ENCODE measurements at places on chromosomes 7 and 10.

GRCh38 chr10:14163377-14164086 lies 167.2 kb downstream of the FRMD4A start:
- DNase-seq = no peak

DNA sequence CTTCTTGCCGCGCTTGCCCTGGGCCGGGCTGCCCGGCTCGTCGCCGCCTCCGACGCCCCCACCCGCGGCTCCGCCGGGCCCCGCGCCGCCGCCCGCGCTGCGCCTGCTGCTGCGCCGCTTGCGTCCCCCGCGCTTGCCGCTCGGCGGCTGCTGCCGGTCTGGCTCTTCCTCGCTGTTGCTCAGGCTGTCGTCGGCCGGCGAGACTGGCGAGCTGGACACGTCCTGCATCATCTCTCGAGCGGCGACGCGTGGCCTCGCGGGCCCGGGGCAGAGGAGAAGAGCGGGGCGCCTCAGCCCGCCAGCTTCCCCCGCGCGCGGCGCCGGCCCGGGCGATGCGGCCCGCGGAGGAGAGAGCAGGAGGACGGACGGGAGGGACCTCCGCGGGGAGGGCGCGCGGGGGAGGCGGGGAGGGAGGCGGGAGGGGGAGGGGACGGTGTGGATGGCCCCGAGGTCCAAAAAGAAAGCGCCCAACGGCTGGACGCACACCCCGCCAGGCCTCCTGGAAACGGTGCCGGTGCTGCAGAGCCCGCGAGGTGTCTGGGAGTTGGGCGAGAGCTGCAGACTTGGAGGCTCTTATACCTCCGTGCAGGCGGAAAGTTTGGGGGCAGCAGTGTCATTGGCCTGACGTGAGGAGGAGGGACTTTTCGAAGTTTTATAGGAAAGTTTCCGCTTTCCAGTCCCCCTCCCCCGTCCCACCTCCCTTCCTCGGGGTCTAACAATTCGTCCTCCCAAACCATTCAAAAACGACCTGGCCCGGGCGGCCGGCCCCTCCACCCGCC lies at the start of gene TWIST1:
Gene TWIST1 (minus strand): TSS at position 546 of the 779 bp plus-strand sequence. CDS start 315 bp downstream, at position 231.
- no peak for DNase-seq

- DNase-seq = no peak
Measured at GRCh38 chr7:49389871-49390479, 383.5 kb upstream of the VWC2 start.

- DNase-seq = no peak
Measured at GRCh38 chr10:13695588-13695987, 108.8 kb downstream of the PRPF18 start.

- DNase-seq = no peak
Measured at GRCh38 chr10:10872035-10872673, 145.5 kb upstream of the CELF2 start.

DNA sequence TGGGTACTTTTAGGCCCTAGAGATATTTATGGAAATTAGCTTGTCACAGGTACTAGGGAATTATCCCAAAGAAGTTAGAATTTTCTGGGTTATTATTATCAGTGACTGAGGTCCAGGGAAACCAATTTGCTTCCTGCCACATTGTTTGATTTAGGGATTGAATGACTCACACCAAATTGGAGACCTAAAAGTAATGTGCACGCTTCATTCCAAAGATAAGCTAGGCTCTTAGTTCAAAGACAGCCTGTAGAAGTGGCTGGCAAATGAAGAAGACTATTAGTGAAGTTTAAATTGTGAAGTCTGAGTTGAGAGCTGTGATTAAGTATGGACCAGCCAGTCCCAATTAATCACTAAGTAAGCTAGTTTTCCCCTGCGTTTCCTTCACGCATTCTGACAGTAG lies 188.1 kb upstream of the MYO3A start:
- no peak for DNase-seq

- DNase-seq = no peak
Measured at GRCh38 chr7:67413670-67414069, 417.0 kb downstream of the TYW1 start.

- no peak for DNase-seq
Measured at GRCh38 chr7:157422279-157422678, 85.5 kb downstream of the DNAJB6 start.

DNA sequence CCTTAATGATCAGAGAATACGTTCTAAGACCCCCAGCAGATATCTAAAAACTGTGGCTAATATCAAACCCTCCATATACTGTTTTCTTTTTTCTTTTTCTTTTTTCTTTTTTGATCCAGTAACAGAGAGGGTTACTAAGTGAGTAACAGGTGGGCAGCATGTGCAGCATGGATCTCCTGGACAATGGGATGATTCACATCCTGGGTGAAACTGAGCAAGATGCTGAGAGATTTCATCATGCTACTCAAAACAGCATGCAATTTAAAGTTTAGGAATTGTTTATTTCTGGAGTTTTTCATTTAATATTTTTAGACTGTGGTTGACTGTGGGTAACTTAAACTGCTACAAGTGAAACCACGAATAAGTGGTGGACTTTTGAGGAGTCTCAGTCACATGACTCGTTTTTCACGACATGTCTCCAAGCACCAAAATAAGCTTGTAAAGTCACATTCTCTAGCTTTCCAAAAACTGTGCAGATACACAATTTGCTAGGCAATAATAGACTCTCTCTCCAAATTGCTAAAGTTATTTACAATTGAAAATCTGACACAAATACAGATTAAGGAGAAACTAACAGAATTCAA lies 716.2 kb downstream of the NXPH1 start:
- DNase-seq = no peak

DNA sequence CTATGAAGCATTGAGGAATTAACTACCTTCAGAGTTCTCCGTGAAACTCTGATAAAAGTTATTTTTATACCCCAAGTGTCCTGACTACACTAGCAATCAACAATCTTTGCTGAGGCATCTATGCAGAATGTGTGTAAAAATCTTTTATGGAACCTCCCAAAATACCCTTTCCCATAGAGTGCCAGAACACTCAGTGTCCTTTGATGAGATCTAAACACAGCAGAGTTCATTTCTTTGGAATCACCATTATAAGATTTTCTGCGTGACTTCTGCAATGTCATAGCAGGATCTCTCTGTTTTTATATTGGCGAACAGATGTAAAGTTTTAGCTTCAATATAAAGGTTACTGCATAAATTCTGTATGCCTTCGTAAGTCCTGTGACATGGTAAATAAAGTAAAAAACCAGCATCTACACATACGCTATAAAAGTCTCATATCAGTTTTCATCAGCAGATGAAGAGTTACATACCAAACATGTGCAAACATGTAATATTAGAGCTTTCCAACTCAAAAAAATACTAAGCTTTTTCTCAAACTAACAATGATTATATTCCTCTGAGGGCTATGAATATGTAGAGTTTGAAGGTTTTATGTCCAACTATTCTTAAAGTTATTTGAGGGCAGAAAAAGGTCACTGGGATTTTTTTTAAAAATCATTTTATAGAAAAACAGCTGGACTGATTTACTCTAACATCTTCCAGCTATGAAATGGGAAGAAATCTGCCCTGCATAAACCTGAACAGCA lies 67.2 kb downstream of the SKIDA1 start:
- no peak for DNase-seq

DNA sequence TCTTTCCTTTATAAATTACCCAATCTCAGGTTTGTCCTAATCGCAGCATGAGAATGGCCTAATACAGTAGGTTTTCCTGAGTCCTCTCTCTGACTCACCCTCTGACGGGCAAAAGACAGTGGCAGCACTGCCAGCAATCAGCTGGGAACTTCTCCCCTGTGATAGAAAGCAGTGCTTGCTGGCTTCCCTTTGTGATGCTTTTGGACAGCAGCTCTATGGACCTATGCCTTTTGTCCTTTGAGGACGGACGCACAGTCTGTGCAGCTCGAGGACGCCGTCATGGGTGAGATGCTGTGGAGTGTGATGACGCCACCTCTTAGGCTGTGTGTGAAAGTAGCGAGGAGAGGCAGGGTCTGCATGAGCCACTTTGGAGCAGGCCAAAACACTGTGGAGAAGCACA lies 68.8 kb downstream of the KIAA1217 start:
- no peak for DNase-seq

- no peak for DNase-seq
Measured at GRCh38 chr10:91552274-91553095, 80.4 kb downstream of the PPP1R3C start.

All from activated naive CD4-positive, alpha-beta T cell treated with Interleukin-2 at 50 U/mL for 16 hours (primary cell).